Upper lobe of right lung (tissue), 1 donor: ENCODE measurements at places on chromosomes 16 and 17. TPM values are rescaled to one million over a fixed set of nuclear protein-coding genes. Genes with fewer than 3 reads are reported as not detected.

DNA sequence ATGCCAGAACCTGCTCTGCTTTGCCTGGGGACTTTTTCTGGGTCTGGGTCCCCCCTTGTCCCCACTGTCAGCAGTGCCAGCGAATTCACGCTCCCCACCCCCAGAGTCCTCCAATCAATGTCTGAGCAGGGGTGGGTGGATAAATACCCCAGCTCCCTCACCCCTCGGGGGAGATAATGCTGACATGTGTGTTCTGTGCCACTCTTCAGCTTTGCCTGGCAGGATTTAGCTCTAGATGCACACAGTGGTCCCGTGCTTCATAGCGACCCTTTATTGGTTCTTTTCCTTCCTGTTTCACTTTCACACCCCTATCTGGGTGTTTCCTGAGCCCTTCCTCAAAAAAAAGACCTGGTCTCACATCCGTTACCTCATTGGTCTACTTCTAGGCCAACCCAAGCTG lies 277.0 kb downstream of the NPIPA8 start:
- H3K27me3 ChIP-seq = peaks cover 10% of the 10 kb centered on the region
- no peaks in the 10 kb centered on the region for H3K36me3 ChIP-seq
- no peak for DNase-seq
- no peak overlapping the region for H3K4me3 ChIP-seq

Gene SRL
- total RNA-seq = 0.64 TPM

- no peaks in the 10 kb centered on the region for H3K27me3 ChIP-seq
- no peak overlapping the region for H3K4me3 ChIP-seq
- no peak overlapping the region for H3K27ac ChIP-seq
- H3K36me3 ChIP-seq = no peaks in the 10 kb centered on the region
Measured at GRCh38 chr16:74603848-74604247, 3.1 kb downstream of the GLG1 start.

- peaks cover 86% of the 10 kb centered on the region for H3K36me3 ChIP-seq
- H3K4me1 ChIP-seq = peaks cover 32% of the 10 kb centered on the region
- no peak overlapping the region for H3K27ac ChIP-seq
Measured at GRCh38 chr17:18322522-18322921, 7.4 kb downstream of the SMCR8 start.

Gene STAC2
- total RNA-seq = 0.46 TPM

GRCh38 chr17:15351925-15352324 lies 10.5 kb upstream of the TEKT3 start:
- no peaks in the 10 kb centered on the region for H3K36me3 ChIP-seq
- peaks cover 6% of the 10 kb centered on the region for H3K4me1 ChIP-seq
- H3K27me3 ChIP-seq = no peaks in the 10 kb centered on the region
- H3K4me3 ChIP-seq = no peak overlapping the region
- DNase-seq = no peak
- H3K27ac ChIP-seq = no peak overlapping the region

GRCh38 chr17:17048106-17048505 lies 5.8 kb downstream of the MPRIP start:
- peak; percentile 6 for DNase-seq
- no peak overlapping the region for H3K4me3 ChIP-seq

- no peaks in the 10 kb centered on the region for H3K4me1 ChIP-seq
- no peaks in the 10 kb centered on the region for H3K36me3 ChIP-seq
- no peaks in the 10 kb centered on the region for H3K27me3 ChIP-seq
- H3K4me3 ChIP-seq = no peak overlapping the region
- no peak overlapping the region for H3K27ac ChIP-seq
Measured at GRCh38 chr17:41263212-41263611, 2.0 kb upstream of the KRTAP9-6 start.

GRCh38 chr16:85261657-85262557 lies 149.6 kb upstream of the CIBAR2 start:
- no peak overlapping the region for H3K4me3 ChIP-seq
- H3K4me1 ChIP-seq = no peaks in the 10 kb centered on the region
- no peaks in the 10 kb centered on the region for H3K36me3 ChIP-seq
- no peaks in the 10 kb centered on the region for H3K27me3 ChIP-seq
- H3K27ac ChIP-seq = peak overlapping the region; percentile 42
- no peak for DNase-seq

Gene PRKCB
- 25.2 TPM for total RNA-seq

Gene HOXB7
- 1.2 TPM for total RNA-seq

GRCh38 chr16:49014277-49015224 lies 267.1 kb downstream of the CBLN1 start:
- no peaks in the 10 kb centered on the region for H3K4me1 ChIP-seq
- no peak for DNase-seq
- no peak overlapping the region for H3K27ac ChIP-seq
- H3K36me3 ChIP-seq = no peaks in the 10 kb centered on the region
- peaks cover 12% of the 10 kb centered on the region for H3K27me3 ChIP-seq

GRCh38 chr17:50063561-50064252 lies 7.8 kb downstream of the ITGA3 start:
- no peaks in the 10 kb centered on the region for H3K27me3 ChIP-seq
- peaks cover 68% of the 10 kb centered on the region for H3K4me1 ChIP-seq
- no peak for DNase-seq
- H3K4me3 ChIP-seq = no peak overlapping the region
- H3K36me3 ChIP-seq = peaks cover 22% of the 10 kb centered on the region
- peak overlapping the region; percentile 85 for H3K27ac ChIP-seq

Gene TUBB3
- total RNA-seq = 1.5 TPM

Gene CHTF18
- total RNA-seq = 12.3 TPM

DNA sequence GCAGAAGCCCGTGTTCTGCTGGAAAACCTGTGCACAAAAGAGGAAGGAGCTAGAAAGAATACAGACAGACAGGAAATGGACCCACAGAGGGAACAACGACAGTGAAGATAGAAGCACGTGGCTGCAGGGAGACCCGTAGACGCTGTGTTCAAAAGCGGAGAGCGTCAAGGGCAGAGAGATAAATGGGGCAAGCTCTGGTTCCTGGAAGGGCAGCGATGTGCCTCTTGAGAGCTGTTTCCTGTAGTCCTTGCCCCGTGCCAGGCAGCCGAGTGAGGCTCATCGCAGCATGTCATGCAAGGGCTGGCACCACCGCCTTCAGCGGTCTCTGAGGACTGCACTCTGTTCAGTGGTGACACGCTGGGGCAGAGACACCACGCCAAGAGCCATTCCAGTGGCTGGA lies 43.6 kb upstream of the CACNG5 start:
- peaks cover 38% of the 10 kb centered on the region for H3K36me3 ChIP-seq
- H3K4me3 ChIP-seq = no peak overlapping the region
- H3K27me3 ChIP-seq = no peaks in the 10 kb centered on the region
- peaks cover 4% of the 10 kb centered on the region for H3K4me1 ChIP-seq
- DNase-seq = no peak

Gene NCBP3
- total RNA-seq = 34.9 TPM

DNA sequence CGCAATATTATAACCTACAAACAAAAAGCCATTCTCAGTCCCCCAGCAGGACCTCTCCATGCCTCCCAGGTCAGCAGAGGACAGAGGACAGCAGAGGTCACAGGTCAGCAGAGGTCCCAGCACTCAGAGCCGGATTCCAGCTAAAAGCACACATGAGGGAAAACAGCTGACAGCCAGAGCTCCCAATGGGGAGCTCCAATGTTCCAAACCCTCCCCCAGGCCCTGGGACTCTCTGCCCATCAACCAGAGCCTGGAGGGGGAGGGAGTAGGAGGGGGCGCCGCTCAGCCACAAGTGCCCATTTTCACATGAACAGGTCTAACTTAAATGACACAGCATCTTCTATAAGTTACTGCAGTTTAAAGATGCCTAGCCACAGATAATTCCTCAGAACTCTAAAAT lies 77.5 kb downstream of the ANKRD11 start:
- H3K4me3 ChIP-seq = no peak overlapping the region
- peaks cover 12% of the 10 kb centered on the region for H3K36me3 ChIP-seq
- H3K4me1 ChIP-seq = peaks cover 62% of the 10 kb centered on the region
- no peaks in the 10 kb centered on the region for H3K27me3 ChIP-seq

Gene SPEM1
- not detected for total RNA-seq

Gene WNT3
- total RNA-seq = 3.3 TPM

- DNase-seq = peak; percentile 96
- H3K27me3 ChIP-seq = no peaks in the 10 kb centered on the region
- peak overlapping the region; percentile 73 for H3K4me3 ChIP-seq
- H3K4me1 ChIP-seq = peaks cover 54% of the 10 kb centered on the region
Measured at GRCh38 chr16:85615014-85615851, 2.1 kb downstream of the GSE1 start.

GRCh38 chr17:16987066-16987829 lies 15.3 kb upstream of the TNFRSF13B start:
- no peaks in the 10 kb centered on the region for H3K36me3 ChIP-seq
- peaks cover 7% of the 10 kb centered on the region for H3K4me1 ChIP-seq
- no peak for DNase-seq
- H3K27ac ChIP-seq = peak overlapping the region; percentile 47
- H3K4me3 ChIP-seq = no peak overlapping the region
- H3K27me3 ChIP-seq = no peaks in the 10 kb centered on the region

Gene ATP1B2
- total RNA-seq = 4.8 TPM

- H3K4me1 ChIP-seq = peaks cover 29% of the 10 kb centered on the region
- H3K27ac ChIP-seq = peak overlapping the region; percentile 66
- peak; percentile 80 for DNase-seq
- no peaks in the 10 kb centered on the region for H3K27me3 ChIP-seq
- peak overlapping the region; percentile 93 for H3K4me3 ChIP-seq
Measured at GRCh38 chr16:381012-381788, 578 bp downstream of the PGAP6 start.
